Activated T-helper 1 cell treated with anti-CD3 and anti-CD28 coated beads, Interleukin-2, amount 50 U/mL, for 16 hours (primary cell): ENCODE measurements at places on chromosomes 2 and 18.

DNA sequence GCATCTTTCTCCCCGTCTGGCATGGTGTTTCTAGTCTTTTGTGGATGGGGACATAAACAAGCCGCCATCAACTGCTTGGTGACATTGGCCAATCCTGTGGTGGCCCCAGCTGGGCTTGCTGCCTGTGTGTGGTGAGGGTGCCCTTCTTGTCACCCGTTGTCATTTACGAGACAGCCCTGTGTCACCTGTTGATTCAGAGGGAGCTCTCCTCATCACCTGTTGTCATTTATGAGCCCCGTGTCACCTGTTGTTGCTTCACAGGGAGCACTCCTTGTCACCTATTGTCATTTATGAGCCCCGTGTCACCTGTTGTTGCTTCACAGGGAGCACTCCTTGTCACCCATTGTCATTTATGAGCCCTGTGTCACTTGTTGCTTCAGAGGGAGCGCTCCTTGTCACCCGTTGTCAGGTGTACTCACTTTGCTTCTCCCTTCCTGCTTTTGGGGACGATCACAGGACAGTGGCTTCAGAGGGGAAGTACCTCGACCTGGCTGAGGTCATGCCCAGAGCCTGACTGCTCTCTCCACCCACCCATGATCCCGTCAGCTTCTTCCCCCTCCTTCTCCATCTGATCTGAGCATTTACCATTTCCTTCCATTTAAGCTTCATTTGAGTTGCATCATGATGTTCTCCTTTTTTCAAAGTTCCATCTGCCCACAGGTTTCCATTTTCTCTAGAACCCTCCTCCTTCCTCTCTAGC, 29.1 kb downstream of the HPCAL1 start:
- no peak for DNase-seq

DNA sequence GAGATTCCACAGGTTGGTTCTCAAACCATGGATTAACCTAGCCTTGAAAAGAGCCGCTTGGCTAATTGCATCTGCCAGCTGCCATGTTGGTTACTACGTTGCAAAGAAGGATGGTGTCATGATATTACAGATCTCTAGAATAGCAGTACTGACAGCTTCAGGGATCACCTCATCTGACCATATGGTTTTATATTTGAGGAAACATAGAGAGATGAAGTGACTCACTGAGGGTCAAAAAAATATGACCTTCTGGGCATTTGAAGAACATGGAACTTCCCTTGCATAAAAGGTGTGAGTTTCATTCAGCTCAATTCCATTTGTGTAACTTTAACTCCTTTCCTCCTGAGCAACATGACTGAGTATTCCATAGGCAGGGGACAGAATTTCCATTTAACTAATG, 242.3 kb downstream of the SETBP1 start:
- no peak for DNase-seq

DNA sequence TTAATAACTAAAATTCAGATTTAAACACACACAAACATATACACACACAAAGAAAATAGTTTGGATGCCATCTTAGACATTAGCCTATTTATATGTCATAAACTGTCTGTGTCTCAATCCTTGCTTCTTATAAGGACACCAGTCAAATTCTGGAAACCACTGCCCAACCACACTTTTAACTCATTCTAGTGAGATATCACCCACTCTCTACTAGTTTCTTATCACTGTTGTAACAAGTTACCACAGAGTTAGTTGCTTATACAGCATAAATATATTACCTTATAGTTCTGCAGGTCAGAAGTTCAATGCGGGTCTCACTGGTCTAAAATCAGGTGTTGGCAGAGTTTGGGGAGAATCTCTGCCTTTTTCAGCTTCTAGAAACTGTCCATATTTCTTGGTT, 239.1 kb downstream of the MTX2 start:
- no peak for DNase-seq

- DNase-seq: no peak
Observed at GRCh38 chr2:64179582-64180321, 35.5 kb upstream of the PELI1 start.

DNA sequence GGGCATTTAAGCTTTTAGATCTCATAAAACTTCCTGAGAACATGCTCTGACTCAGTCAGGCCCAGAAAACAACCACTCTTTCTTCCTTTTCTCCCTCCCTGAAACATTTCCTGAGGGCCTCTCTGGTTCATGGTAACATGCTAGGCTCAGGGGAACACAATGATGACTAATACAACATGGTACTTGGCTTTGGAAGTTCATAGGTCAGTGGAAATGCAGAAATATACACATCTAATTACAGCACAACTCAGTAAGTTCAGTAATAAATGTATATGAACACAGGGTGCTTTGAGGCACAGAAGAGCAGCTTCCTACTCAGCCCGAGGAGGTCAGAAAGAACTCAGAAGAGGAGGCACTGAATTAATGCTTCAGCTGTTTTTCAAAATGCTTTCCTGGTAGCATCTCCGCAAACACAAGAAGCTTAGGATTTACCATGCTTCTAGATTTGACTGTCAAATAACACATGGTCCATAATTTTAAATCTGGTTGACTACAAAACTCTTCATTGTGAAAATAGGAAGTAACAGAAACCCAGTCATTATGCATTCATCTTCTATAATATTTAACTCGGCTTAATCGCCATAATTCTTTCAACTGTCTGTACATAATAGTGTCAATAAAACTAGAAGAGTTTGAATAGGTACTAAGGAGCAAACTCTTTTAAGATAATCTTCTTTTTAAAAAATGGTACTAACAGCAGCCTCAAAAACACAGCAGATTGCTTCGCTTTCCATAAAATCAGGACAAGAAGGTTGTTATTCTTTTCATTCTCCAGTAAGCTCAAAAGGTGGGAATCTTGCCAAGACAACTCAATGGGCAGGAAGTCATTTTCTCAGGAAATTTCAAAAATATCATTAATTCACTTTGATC, 251.3 kb downstream of the DLGAP1 start:
- no peak for DNase-seq

- DNase-seq: no peak
Observed at GRCh38 chr18:22411446-22411845, 6.3 kb downstream of the CTAGE1 start.

- DNase-seq: no peak
Observed at GRCh38 chr2:218476676-218477075, 57.8 kb downstream of the VIL1 start.

DNA sequence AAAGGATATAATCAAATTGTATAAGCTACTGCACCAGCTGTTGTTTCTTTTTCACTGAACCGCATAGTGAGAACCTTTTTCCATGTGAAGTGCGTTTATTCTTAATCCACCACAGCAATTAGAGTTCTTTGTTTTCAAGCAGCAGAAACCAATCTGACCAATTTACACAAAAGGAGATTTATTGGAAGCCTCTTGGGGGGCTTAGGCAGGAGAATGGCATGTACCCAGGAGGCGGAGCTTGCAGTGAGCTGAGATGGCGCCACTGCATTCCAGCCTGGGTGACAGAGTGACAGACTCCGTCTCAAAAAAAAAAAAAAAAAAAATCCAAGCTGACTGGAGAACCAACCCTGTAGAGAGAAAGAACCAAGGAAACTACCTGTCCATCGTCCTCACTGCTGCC, 10.0 kb downstream of the ADNP2 start:
- DNase-seq: no peak

GRCh38 chr2:40872580-40872979, 420.7 kb upstream of the SLC8A1 start:
- DNase-seq: no peak

DNA sequence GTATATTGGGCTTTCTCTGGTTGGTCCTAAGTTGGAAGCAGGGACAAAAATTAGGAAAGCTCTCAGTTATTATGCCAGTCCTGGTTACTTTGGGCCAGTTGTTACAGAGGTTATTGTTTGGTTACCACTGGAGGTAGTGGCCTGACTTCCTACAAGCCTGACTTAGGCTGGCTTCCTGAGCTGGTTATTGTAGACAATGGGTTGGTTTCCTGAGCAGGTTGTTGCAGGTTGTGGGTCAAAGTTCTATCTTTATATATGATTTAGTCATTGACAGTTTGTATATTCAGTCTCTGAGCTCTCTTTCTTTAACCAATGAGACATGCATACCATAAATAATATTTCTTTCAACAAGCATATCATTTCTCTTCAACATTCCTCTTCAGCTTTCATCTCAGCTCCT, 58.7 kb upstream of the RPE start:
- no peak for DNase-seq

DNA sequence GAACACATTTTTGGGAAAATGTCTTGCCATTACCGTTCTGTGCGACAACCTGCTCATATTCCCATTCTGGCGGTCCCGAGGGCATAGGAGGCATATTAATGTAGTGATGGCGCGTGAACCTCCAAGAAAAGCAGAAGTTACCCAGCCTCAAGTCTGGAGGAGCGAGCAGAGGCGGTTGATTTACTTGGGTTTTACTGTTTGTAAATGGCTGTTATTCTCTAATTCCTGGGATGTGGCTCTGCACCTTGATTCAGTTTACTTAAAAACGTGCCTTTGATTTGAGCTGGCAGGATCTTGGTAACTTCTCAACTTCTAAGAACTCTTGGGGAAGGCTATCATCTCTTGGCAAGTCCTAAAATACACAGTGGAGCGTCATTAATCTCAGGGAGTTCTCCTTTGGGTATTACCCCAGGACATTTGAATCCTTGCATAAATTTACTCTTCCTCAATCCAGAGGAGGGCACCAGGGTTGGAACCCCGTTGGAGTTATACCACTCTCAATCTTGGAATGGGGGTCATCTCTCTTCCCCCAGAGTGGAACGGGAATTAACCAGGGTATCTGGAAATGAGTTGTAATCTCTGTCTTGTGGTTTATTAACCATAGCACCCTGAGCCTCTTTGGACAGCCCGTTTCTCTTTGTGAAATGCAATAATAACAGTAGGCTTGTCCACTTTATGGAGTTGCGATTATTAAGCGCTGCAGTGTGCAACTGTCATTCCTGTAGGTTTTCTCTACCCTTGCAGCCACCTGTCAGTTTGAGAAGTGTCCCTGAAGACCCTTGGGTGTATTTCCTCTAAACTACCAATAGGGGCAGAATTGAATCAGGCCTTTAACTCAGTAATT, 2.1 kb downstream of the HK2 start:
- no peak for DNase-seq

GRCh38 chr2:235206399-235206798, 254.6 kb downstream of the SH3BP4 start:
- DNase-seq: no peak

DNA sequence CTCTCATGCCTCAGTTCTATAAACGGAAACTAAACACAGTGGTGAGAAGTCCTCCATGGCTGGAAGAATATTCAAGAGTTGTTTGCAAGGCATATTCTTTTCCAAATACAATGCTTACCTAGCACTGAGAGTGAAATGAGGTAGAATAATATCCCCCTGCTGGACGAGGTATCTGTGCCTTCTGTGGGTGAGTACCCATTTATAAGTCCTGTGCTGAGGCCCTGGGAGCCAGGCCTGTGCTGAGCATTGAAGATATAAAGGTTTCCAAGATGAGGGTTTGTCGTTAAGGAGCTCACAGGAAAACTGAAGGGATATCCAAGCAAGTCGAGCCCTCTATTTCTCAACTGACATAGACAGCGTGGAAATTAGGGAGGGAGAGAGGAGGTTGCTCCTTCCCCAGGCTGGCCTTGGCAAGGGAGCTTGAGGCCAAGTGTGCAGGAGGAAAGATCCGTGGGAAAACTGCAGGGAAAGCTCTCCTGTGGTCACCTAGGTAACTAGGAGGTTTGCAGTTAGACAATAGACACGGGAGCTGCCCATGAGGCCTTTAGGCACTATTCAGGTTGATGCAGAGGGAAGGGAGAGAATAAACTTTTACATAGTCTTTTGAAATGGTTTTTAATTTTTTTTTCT, 17.6 kb downstream of the PTPRM start:
- DNase-seq: no peak

DNA sequence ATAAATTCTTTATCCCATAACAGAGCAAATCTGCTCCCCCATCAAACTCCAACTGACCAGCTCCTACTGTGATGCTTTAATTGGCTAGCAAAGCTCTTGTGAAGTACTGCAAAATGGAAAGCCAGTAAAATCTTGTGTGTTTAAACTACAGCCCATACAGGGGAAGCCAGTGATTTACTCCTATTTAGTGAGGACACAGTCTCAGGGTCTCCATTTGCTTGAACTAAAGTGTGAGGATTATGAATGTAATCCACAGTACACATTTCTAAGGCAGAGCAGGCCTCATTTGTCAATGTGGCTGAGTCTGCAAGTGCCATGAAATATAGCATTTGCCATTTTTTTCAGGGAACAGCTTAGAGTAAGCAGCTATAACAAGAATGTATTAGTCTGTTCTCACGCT, 259.3 kb downstream of the PIEZO2 start:
- no peak for DNase-seq

DNA sequence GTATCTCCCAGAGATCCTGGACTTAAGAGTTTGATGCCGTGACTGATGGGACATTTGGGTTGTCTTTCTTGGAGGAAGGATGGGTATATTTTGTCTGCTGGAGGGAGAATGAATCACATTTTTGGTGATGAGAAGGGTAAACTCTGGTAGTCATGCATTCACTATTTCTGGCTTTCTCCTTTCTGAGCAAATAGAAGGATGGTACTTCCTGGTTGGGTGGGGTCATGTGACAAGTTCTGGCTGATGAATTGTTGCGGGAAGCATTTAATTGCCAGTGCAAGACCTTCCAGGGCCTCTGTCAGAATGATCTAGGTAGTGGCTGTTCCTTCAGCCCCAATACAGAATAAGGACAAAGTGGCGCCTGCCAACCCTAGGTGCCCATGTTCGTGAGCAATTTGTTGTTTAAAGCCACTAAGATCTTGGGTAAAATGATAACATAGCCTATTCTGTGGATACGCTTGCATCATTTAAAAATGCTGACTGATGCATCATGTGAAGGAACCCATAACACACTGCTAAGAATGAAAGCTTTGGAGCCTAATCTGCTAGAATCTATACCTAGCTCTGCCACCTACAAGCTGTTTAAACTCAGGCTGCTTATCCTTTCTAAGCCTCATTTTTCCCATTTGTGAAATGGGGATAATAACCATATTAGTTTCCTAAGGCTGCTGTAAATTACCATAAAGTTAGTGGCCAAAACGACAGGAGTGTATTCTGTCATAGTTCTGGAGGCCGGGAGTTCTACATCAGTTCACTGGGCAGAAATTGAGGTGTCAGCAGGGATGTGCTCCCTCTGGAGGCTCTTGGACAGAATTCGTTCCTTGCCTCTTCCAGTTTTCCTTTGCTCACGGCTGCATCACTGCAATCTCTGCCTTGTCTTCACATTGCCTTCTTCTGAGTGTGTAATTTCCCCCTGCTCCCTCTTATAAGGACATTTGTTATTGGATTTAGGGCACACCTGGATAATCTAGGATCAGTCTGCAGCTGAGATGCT, 281.3 kb downstream of the AGPS start:
- DNase-seq: no peak

- DNase-seq: no peak
Observed at GRCh38 chr18:79692056-79692455, 12.5 kb downstream of the CTDP1 start.

DNA sequence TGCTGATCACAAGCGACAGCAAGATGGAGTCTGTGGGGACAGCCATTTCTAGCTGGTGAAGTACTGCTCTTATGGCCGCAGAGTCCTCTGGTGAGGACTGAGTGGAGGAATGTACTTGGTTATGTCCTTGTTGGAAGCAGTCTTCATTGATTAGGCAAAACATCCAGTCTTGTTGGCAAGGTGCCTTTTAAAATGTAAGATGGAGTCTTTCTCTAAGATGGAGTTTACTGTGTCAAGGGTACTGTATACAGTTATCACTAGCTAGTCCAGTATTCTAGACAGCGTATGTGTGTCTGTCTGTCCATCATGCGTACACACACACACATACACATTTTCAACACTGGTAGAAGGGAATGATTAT, 74.8 kb downstream of the NPAS2 start:
- no peak for DNase-seq

- DNase-seq: no peak
Observed at GRCh38 chr2:9269695-9270360, 63.2 kb downstream of the ASAP2 start.

GRCh38 chr18:79772108-79772864, 25.5 kb upstream of the KCNG2 start:
- DNase-seq: no peak
